Spleen (tissue), 13 donors: ENCODE measurements at places on chromosomes 6 and 20. TPM values are rescaled to one million over a fixed set of nuclear protein-coding genes. Genes with fewer than 3 reads are reported as not detected.
A peak's percentile ranks its signal among the peaks of the same experiment; 100 is the strongest.

DNA sequence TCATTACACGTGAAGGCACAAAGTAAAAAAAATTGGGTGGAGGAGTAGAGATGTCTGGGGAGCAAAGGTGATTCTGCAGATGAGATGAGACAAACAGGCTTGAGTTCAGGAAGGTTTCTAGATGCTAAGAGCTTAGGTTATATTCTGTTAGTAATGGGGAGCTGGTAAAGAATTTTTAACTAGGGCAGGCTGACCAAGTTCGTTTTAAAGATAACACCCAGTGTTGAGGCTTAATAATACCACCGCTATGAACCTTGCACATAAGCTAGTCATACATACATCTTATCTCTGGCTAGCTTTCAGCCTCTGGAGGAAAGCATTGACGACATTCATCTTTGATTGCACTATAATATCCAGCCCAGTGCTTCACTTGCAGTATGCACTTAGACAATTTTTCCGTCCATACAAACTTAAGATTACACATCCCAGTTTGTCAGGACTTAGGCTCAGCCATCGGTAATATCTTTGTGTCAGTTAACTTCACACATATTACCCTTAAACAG is 12.1 kb downstream of the NHSL1 start:
- DNase-seq: no peak

TRIM15 gene
- total RNA-seq: not detected

DNA sequence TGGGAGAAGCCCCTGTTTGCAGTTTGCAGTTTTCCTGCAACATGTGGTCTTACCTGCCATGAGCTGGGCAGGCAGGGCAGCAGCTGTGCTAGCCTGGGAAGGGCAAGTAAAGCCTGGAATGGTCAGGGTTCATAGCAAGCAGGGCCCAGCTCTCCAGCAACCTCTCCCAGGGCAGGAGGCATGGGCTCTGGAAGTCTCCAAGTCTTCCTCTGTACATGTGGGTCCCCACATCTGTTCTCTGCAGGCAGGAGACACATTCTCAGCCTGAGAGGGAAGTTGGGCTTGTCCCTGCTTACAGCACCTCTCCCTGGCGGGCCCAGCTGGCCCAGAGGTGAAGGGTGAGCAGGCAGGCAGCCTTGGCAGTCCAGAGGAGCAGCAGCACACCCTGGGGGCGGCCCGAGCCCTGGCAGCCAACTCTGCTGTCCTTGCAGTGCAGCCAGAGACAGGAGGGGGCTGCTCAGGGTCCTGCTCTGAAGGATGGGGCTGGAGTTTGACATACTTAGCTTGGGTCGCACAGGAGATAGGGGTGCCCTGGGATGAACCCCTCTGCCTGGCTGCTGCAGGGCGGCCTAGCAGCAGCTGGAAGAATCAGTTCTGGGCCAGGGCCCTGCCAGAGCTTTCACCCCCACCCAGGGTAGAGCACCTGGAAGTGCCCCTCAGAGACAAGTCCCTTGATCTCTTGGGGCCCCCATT is 176.0 kb downstream of the MRPL14 start:
- DNase-seq: peak; percentile 24

NANP gene
- 6.1 TPM for total RNA-seq

ECT2L gene
- total RNA-seq: not detected
